MG63 (cell line): ENCODE measurements at places on chromosomes 1 and 21. TPM values are rescaled to one million over a fixed set of nuclear protein-coding genes. Genes with fewer than 3 reads are reported as not detected.
A peak's percentile ranks its signal among the peaks of the same experiment; 100 is the strongest.

GRCh38 chr1:237902960-237903743, 12.4 kb upstream of the ZP4 start:
- no peak for DNase-seq

DNA sequence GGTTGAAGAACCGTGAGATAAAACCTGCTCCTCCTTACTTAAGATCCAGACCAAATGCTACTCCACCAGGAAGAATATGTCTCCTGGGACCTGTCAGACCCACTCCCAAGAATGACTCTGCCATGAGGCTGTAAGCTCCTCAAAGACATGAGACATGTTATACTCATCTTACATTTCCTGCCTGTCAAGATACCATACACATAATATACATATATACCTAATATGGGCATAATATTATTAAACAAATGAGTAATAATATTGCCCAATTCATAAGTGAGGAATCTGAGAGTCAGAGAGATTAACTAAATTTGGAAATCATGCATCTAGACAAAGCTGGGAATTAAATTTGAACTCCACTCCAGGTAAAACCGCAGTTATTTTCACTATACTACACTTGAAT, 634.9 kb downstream of the LMO4 start:
- peak; percentile 48 for DNase-seq

DNA sequence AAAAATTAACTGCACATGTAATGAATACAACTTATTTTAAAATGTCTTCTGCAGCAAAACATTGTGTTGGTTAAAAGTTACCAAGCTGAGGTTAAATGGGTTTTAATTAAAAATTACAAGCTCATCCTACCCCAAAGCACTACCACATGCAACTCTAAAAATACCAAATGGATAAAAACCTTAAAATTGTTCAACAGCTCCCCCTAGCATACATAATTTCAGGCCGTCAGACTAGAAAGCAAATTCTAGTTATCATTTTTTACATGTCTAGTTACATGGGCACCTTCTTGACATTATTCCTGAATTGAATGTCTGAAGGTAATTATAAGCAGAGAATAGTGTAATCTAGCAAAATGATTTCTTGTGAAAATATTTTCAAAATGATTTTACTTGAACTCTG, 176.5 kb downstream of the C1orf21 start:
- no peak for DNase-seq

DNA sequence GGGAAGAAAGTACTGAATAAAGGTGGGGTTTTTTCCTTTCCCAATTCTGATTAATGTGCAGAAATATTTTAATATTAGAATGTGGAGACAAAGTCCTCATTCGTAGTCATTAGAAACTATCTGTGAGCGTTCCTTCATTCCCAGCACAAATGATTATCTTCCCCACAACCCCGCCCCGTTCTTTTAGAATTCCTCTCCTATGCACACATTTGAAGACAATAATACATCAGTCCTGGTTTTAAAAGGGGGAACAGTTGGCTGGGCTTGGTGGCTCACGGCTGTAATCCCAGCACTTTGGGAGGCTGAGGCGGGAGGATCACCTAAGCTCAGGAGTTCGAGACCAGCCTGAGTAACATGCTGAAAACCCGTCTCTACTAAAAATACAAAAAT, 876 bp downstream of the ALDH9A1 start:
- DNase-seq: no peak

DNA sequence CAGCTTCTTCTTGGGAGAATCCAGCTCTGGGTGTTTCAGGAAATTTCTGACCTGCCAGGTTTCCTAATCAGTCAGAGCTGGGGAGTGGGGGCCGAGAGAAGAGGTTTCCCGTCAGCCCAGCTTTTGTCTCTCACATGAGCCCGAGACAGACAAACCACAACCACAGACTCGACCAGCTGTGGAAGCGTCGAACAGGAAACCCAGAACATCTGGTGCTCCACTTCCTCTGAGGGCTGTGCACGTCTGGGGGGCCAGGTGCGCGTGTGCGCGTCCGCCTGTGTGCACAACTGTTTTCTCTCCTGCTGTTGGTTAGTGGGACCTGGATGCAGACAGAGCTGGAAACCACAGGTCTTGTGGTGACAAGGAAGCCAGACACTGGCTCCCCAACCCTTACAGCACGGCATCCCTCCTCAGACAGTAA, 113.0 kb upstream of the SLC25A33 start:
- no peak for DNase-seq

- DNase-seq: no peak
These were observed 10.7 kb downstream of the SPEN start for GRCh38 chr1:15858069-15858670.

GRCh38 chr1:3459940-3460671, 5.6 kb downstream of the ARHGEF16 start:
- DNase-seq: no peak

DNA sequence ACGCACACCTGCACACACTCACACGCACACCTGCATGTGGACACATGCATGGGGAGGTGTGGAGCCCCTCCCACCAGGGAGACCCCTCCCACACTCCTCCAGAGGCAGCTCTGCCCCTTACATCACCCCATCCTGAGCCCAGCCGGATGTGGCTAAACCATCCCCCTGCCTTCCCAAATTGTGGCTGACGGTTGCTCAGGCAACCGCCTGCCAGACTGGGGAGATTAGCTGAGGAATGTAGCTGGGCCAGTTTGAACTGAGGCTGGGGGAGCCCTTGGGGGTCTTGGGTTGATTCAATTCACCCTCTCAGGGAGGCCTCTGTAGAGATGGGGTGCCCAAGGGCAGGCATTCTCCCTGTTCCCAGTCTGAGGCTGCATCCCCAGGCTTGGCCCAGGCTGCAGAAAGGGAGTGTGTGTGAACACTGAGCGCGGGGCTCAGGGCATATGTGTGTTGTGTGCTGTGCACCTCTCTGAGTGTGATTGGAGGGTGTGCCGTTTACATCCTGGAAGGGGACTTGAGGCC, 12.9 kb downstream of the PTPRU start:
- no peak for DNase-seq

DNA sequence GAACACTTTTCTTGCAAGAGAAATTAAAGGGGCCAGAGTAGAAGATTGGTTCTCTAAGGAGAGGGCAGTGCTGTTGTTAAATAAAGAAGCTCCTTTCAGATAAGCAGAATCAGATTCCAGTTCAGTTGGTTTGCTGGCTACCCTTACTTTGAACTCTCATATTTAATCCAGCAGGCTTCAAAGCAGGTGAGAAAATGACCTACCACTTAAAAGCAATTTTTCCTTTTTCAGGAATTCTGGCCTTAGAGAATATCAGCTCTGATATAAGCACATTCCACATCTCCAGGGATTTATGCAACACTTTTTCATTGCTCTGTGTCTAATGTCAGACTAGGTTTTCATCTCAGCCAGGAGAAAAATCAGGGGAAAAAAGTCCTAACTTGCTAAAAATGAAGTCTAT, 28.7 kb downstream of the WNT2B start:
- DNase-seq: no peak

DNA sequence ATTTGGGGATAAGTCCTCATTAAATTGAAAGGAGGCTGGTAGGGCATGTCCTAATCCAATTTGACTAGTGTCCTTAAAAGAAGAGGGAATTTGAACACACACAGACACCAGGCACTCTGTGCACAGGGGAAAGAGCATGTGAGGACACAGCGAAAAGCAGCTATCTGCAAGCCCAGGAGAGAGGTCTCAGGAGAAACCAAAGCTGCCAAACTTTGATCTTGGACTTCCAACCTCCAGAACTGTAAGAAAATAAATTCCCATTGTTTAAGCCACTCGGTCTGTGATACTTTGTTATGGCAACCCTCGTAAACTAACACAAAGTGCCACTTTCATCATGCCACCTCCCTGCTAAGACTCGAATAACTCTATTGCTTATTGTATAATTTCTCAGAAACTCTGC, 13.8 kb downstream of the PLA2G4A start:
- no peak for DNase-seq

- DNase-seq: no peak
These were observed 336.9 kb upstream of the NFIA start for GRCh38 chr1:60745484-60745883.

- DNase-seq: peak; percentile 91
These were observed 104.4 kb downstream of the PCBP3 start for GRCh38 chr21:45747802-45748445.

DNA sequence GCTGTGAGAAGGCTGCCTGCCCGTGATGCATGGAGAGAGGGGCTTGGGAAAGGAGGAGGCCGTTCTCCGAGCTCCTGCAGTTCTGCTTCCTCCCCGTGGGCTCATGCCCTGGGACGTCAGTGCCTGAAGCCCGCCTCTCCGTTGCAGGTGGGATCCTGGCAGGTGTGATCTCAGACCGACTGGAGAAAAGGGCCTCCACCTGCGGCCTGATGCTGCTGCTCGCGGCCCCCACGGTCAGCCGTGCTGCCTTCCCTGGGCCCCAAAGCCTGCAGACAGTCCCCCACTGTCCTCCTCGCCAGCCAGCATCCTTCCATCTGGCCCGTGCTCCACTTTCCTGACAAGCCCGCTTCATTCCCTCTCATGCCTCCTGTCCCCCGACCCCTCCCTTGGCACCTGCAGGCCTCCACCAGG, 50.9 kb downstream of the SLC37A1 start:
- no peak for DNase-seq

DNA sequence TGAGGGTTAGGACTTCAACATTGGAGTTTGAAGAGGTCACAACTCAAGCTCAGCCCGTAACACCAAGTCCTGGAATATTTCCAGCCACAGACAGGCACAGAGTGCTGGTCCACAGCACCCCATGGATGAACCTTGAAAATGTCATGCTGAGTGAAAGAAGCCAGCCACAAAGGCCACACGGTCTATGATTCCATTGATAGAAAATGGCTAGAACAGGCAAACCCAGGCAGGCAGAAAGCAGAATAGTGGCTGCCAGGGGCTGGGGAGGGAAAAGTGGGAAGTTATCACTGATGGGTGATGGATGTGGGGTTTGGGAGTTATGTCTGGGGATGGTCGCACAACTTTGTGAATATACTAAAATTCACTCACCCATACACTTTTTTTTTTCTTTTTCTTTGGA, 21.3 kb downstream of the MX1 start:
- DNase-seq: no peak

DNA sequence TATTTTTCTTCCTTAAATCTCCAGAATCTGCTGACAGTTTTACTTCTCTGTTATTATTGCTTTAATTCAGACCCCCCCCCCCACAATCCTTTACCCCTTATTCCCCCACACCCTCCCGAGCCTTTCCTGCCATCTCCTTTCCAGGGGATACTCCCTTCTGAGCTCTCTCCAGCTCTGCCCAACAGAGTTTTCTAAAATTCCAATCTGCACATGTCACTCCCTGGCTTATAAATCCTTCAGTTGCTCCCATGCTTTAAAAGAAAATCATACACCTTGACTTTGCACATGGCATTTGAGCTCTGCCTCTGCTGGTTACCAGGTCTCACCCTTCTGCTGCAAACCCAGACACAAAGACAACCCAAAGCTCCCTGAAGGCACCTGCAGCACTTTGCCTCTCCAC, 11.7 kb upstream of the EPS8L3 start:
- peak; percentile 45 for DNase-seq

- DNase-seq: no peak
These were observed 61.9 kb upstream of the ZNF281 start for GRCh38 chr1:200471739-200472138.

- DNase-seq: no peak
These were observed 345.1 kb downstream of the LMO4 start for GRCh38 chr1:87673748-87674147.

- no peak for DNase-seq
These were observed 4.6 kb upstream of the TRPM2 start for GRCh38 chr21:44348861-44349260.

DNA sequence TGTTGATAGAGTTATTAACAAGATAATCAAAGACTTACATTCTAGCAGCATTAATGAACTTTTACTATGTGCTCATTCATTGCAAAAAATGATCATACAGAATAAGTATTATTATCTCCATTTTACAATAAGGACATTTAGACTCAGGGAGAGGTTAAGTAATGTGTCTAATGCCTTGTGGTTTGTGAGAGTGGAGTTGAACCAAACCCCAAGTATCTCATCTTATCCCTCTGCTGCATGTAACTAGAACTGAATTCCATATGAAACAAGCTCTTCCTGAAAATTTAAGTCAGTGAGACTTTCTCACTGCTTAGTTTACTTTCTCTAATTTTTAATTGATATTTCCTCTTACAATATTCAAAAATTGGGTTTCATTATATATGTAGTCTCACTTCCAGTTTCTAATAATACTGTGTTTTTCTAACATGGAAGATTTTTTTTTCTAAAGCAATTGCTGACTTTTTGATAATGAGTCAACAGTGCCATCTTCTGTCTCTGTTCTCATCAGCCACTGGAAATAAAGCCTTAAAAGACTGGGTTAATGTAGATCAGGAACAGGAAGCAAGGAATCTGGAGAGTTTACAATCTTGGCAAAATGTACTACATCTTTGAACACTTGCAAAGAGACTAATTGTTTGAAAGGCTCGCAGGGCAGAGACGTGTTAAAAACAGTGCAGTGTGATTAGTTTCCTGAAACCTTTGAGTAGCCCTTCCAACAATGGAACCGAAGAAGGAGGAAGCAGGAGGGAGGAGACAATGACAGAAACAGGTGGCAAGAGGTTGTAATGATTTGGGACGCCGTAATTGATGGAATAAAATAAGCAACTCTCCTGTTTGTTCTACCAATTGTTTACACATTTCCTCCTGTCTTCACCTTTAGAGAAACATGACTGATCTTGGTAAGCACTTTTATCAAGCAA, 567.6 kb downstream of the MRPL39 start:
- no peak for DNase-seq

GRCh38 chr1:161740921-161741320, 8.7 kb upstream of the DUSP12 start:
- no peak for DNase-seq

GRCh38 chr1:21852282-21853130, 40.4 kb downstream of the LDLRAD2 start:
- no peak for DNase-seq

GRCh38 chr1:156559797-156560385, 12.5 kb downstream of the IQGAP3 start:
- no peak for DNase-seq

DNA sequence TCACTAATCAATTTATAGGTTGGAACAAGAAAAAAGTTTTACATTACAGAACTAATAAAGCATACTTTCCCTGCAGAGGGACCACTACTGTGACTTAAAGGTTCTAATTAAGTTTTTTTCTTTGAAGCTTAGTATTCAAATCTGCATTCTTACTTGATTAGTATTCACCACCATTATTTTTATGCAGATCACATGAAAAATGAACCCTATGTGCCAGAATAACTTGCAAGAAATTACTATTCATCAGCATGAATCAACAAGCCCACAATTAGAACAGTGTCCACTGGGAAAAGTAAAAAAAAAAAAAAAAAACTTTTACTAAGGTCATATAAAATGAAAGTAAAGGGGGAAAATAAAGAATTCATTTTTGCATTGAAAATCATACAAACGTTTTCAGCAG, 90.8 kb downstream of the SMYD3 start:
- DNase-seq: no peak

Gene HTR6
- total RNA-seq: not detected in 2 replicates

Gene NPR1
- 0.33 TPM in 1 of 2 replicates, not detected in the other for total RNA-seq

Gene CFAP141
- not detected in 2 replicates for total RNA-seq

Gene CCSAP
- 6.1 and 10.3 TPM in 2 replicates for total RNA-seq

Gene MPL
- total RNA-seq: not detected in 2 replicates

Gene CFAP298
- total RNA-seq: 65.4 and 92.8 TPM in 2 replicates

Gene CCNL2
- total RNA-seq: 45.1 and 47.9 TPM in 2 replicates
